Tibial nerve (tissue), 4 donors: ENCODE measurements at places on chromosomes 6 and 20. TPM values are rescaled to one million over a fixed set of nuclear protein-coding genes. Genes with fewer than 3 reads are reported as not detected.
A peak's percentile ranks its signal among the peaks of the same experiment; 100 is the strongest.

Gene GTSF1L
- total RNA-seq, result not detected

Gene KIF16B
- total RNA-seq, result 19.9 TPM

Gene CDH4
- total RNA-seq, result 0.78 TPM

Gene ZC3H12D
- total RNA-seq, result 3.1 TPM

Gene DYNLT2
- 5.7 TPM for total RNA-seq

Gene KHDC1L
- total RNA-seq, result not detected

- DNase-seq, result no peak
- no peak overlapping the region for H3K27ac ChIP-seq
- H3K4me3 ChIP-seq, result no peak overlapping the region
These were observed 1122.3 kb downstream of the EPHA7 start for GRCh38 chr6:92297101-92297500.

DNA sequence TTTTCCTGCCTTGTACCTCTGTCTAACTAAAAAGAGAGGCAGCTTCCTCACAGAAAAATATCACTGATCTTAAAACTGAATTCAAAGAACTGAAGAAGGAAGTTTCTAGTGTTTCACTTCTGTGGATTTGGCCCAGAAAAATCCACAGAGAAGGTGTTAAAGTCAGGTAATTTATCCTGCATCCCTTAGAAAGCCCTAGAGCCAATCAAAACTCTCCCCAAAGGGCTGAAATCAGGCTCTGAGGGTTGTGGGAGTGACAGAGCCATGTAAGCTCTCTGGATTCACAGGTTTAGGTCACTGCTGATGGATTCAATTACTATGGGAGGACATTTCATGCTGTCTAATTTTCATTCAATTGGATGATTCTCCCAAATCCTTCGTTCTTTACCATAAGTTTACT, 152.3 kb downstream of the OR2B2 start:
- DNase-seq, result no peak
- no peaks in the 10 kb centered on the region for H3K36me3 ChIP-seq
- H3K27me3 ChIP-seq, result no peaks in the 10 kb centered on the region
- no peaks in the 10 kb centered on the region for H3K4me1 ChIP-seq
- no peak overlapping the region for H3K4me3 ChIP-seq

DNA sequence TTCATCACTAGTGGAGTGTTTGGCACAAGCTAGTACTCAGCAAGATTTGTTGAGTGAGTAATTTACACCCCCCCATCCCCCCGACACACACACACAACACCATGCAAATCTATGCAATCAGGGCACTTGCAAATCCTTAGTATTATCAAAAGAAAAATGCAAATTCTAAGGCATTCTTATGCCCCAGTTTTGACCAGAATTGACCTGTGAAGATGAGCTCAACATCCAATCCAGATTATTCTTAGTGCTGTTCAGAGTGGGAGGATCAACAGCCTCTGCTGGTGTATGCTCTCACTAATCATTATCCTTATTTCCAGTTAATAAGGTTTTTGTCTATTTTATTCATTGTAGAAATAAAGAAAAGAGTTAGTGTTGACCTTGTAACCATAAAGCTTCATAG, 185.4 kb downstream of the PLCB1 start:
- no peaks in the 10 kb centered on the region for H3K4me1 ChIP-seq
- H3K27ac ChIP-seq, result no peak overlapping the region
- no peak for DNase-seq
- no peaks in the 10 kb centered on the region for H3K27me3 ChIP-seq

DNA sequence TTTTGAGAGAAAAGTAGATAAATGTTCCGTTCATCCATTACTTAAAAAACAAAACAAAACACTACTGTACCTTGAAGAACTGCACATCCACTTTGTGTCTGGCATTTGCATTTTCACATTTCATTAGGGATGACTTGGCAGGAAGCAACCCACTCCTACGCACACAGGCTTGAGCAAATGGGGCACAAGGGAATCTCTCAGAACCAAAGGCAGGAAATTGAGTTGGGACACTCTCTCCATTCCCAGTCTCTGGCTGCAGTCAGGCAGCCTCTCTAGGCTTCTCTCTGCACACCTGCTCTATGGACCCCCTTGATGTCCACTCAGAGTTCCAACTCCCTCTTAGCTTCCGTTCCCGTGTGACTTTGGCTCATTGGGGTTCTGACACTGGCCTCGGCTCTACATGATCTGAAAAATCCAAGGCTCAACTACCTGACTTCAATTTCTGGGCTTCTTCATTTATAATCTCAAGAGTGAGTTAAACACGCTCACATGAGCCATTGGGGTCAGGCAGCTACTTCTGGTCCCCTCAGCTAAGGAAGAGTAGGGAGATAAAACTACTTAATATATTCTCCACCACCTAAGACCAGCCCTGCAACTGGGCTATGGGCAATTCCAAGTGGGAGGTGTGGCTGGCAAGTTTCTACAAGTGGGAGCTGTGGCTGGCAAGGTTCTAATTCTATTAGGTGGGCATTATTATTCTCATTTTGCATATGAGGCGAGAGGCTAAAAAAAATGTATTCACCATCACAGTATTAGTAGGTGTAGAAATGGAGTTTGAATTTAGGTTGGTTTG, 251.9 kb downstream of the SOD2 start:
- H3K4me3 ChIP-seq, result no peak overlapping the region
- DNase-seq, result no peak
- H3K27me3 ChIP-seq, result no peaks in the 10 kb centered on the region
- no peaks in the 10 kb centered on the region for H3K36me3 ChIP-seq
- no peak overlapping the region for H3K27ac ChIP-seq

GRCh38 chr20:56656632-56657031, 27.5 kb downstream of the TFAP2C start:
- no peak overlapping the region for H3K4me3 ChIP-seq
- no peaks in the 10 kb centered on the region for H3K36me3 ChIP-seq
- no peak for DNase-seq
- H3K4me1 ChIP-seq, result no peaks in the 10 kb centered on the region

DNA sequence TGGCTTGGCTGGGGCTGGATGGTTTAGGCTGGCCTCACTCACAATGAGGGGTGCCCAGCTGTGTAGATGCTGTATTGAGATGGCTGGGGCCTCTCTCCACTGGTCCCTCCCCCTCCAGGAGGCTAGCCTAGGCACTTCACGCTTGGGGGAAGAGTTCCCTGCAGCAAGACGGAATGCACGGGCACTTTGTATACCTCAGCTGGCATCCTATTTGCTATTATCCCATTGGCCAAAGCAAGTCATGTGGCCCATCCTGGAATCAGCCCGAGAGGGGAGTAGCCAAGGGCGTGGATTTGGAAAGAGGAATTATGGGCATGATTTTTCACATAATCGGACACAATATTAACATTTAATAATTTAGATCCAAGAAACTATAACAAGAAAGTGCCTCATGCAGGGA, 64.3 kb downstream of the ISM1 start:
- no peaks in the 10 kb centered on the region for H3K4me1 ChIP-seq
- no peaks in the 10 kb centered on the region for H3K36me3 ChIP-seq
- H3K27ac ChIP-seq, result no peak overlapping the region
- no peak overlapping the region for H3K4me3 ChIP-seq
- DNase-seq, result no peak

DNA sequence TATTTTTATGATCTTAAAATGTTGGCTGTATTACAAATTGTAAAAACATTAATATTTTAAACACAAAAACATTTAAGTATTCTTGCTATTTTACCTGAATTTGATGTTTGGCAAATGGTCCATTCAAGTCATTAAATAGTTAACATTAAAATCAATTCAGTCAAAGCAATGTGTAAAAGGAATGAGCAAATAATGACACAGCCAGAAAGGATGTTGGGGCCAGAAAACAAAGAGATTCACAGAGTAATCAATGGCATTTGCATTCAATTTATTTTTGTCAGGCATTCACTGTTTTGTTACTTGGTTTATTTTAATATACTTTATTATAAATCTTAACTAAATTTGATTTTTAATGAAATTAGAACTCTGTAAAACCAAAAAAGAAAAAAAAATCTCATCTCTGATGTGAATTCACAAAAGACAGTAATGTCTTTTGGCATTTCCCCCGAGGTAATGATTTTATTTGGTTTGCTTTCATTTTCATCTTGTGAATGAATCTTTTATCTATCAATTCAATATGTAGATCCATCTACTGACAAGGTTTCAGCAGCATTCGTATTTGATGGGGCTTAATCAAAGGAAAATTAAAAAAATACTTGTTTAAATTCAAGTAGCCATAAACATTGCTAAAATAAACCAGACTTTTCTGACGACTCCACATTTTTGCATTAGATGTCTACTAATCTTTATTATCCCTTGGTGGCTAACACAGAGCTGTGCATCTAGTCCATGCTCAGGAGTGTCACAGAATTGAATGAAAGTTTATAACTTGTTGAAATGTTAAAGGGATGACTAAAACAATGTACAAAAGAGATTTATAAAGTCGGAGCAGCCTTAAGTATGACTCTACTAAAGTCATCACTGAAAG, 866.7 kb upstream of the GJE1 start:
- H3K4me3 ChIP-seq, result peak overlapping the region; percentile 25
- H3K27me3 ChIP-seq, result no peaks in the 10 kb centered on the region
- H3K36me3 ChIP-seq, result no peaks in the 10 kb centered on the region
- no peak for DNase-seq

- no peaks in the 10 kb centered on the region for H3K4me1 ChIP-seq
- H3K4me3 ChIP-seq, result no peak overlapping the region
These were observed 658.2 kb downstream of the GRIK2 start for GRCh38 chr6:102051720-102052119.

- no peaks in the 10 kb centered on the region for H3K36me3 ChIP-seq
- H3K4me1 ChIP-seq, result no peaks in the 10 kb centered on the region
- H3K4me3 ChIP-seq, result no peak overlapping the region
- no peak overlapping the region for H3K27ac ChIP-seq
- no peak for DNase-seq
- peaks cover 11% of the 10 kb centered on the region for H3K27me3 ChIP-seq
These were observed 50.4 kb upstream of the CTNNBL1 start for GRCh38 chr20:37643400-37643799.

DNA sequence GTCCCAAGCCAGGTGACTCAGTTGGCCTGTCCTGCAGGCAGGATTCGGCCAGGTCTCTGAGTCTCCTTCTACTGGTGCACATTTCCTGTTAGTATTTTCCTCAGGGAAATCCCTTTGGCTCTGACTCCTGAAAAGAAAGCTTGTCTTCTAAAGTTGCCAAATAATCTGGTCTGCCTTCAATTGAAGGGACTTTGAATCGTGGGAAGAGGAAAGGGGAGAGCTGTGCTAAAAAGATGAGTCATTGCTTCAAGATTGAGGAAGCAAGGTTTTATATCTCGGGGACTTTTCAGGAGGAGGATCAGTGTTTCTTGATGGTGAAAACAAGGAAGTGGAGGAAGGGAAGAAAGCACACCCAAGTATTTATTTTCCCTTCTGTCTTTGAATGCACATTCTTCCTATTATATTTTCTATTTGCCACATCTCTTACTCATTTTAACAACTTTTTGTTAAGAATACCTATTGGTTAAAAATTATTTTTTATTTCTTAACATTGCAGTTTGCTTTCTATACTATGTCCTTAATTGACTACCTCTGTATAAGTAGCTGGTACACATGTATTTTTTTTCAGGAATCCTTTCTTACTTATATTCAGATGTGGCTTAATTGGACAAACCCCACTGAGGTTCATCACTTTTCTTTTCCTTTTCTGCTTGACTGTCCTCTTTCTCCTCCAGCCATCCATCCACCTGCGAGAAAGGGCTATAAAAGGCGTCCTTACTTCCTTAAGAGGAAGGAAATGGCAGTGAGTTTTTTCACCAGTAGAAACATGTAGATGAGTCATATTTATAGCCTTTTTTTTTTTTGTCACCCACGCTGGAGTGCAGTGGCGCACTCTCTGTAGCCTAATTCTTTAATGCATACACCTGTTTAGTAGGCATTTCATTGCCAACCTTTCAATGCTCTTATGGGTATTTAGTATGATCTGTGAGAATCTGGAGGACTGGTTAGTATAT, 15.0 kb upstream of the IFNGR1 start:
- H3K27me3 ChIP-seq, result no peaks in the 10 kb centered on the region
- no peaks in the 10 kb centered on the region for H3K4me1 ChIP-seq
- H3K27ac ChIP-seq, result peak overlapping the region; percentile 73
- DNase-seq, result peak; percentile 66
- no peaks in the 10 kb centered on the region for H3K36me3 ChIP-seq
- H3K4me3 ChIP-seq, result no peak overlapping the region

- H3K27ac ChIP-seq, result no peak overlapping the region
- DNase-seq, result no peak
- no peaks in the 10 kb centered on the region for H3K4me1 ChIP-seq
- no peak overlapping the region for H3K4me3 ChIP-seq
- no peaks in the 10 kb centered on the region for H3K27me3 ChIP-seq
- no peaks in the 10 kb centered on the region for H3K36me3 ChIP-seq
These were observed 382.3 kb downstream of the ESR1 start for GRCh38 chr6:152189736-152190135.

- H3K4me1 ChIP-seq, result peaks cover 13% of the 10 kb centered on the region
- no peak overlapping the region for H3K4me3 ChIP-seq
- no peaks in the 10 kb centered on the region for H3K36me3 ChIP-seq
- H3K27ac ChIP-seq, result no peak overlapping the region
These were observed 213.6 kb upstream of the DTNBP1 start for GRCh38 chr6:15876406-15876805.

DNA sequence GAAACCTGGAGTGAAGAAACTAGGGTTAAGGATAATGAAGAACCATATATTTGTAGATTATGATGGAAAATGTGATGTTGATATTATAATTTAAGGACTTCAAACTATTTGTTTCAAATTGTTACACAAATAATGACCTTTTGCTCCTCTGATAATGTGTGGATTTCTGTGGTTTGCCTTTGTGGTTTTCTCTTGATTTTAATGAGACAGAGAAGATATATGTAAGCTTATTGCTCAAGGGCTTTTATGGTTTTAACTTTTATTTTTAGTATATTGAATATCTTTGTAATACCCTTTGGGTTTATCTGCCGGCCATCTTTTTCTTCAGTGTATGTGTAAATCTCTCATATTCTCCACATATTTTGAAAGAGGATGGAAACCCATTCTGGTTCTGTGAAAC, 362.3 kb downstream of the RIMS1 start:
- H3K27me3 ChIP-seq, result no peaks in the 10 kb centered on the region
- DNase-seq, result no peak
- no peak overlapping the region for H3K27ac ChIP-seq
- H3K4me3 ChIP-seq, result no peak overlapping the region

DNA sequence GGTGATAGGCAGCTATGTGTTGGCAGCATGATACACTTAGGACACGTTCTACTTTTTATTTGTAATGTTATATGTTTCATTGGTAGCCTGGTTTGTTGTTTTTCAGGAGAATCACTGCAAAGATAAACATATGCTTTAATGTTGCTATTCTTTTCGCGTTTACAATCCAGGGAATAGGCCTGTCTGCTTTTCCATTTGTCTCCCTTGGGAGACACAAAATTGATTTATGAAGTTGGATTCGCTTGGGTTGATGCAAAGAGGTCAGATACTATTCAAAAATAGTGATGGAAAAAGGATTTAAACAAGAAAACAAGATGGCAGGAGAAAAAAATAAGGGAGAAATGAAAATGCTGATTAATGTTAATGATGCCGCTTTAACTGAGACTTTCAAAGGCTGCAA, 179.5 kb upstream of the SOX4 start:
- H3K36me3 ChIP-seq, result no peaks in the 10 kb centered on the region
- no peaks in the 10 kb centered on the region for H3K27me3 ChIP-seq
- H3K4me1 ChIP-seq, result no peaks in the 10 kb centered on the region
- DNase-seq, result no peak
